Glutamatergic neuron (in vitro differentiated cells): ENCODE measurements at places on chromosomes 6 and 20.

GRCh38 chr6:25424303-25424702 lies 145.1 kb downstream of the CARMIL1 start:
- DNase-seq, result no peak

GRCh38 chr6:148935705-148936435 lies 189.0 kb downstream of the UST start:
- DNase-seq, result no peak

GRCh38 chr20:34164381-34164984 lies 52.4 kb upstream of the EIF2S2 start:
- DNase-seq, result no peak

DNA sequence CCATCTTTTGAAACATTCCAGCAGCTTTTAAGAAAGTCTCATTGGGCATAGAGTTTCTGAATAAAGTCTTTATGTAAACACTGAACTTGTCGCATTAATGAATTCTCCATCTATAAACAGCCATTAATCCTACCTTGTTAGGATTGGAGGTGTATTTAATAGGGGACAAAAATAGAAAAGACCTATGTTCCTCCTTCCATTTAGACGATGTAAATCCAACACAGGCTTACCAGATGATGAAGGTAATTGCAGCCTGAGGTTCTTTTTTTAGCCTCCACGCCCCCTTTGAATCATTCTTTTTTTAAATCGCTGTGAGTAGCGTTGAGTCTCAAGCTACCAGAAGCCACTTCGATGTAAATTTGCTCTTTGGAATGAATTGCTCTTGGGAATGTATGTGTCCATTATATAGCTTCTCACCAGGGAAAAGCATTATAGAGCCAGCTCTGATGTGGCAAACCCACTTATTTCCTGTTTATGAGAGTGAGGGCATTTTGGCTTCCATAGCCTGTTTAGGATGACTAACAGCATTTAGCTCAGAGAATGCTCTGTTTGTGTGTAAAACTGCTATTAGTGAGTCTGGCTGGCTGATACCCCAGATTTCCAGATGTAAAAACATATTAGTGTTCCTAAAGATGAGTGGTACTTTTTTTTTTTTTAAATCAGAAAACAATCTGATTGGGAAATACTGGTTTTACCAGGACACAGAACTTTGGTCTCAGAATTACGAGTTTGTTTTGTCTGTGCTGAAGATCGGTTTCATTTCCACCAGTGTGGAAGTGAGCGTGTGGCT lies 74.9 kb upstream of the CLDN20 start:
- no peak for DNase-seq

DNA sequence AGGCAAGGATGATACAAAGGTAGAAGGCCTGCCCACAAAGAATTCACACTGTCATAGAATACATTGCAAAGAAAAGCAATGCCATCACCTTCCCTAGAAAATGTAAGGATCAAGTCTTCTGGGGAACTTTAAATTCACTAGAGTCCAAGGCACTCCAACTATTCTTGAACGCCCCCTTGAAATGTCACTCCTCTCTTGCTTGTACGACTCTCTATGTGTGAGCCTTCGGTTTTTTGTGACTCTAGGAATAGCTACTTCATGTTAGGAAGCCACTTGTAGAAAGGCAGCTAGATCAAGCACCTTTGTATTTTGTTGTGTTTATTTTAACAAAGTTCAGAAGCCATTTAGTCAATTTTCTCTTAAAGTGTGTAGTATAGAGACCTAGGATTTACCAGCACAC lies 159.2 kb upstream of the ARID1B start:
- DNase-seq, result no peak

DNA sequence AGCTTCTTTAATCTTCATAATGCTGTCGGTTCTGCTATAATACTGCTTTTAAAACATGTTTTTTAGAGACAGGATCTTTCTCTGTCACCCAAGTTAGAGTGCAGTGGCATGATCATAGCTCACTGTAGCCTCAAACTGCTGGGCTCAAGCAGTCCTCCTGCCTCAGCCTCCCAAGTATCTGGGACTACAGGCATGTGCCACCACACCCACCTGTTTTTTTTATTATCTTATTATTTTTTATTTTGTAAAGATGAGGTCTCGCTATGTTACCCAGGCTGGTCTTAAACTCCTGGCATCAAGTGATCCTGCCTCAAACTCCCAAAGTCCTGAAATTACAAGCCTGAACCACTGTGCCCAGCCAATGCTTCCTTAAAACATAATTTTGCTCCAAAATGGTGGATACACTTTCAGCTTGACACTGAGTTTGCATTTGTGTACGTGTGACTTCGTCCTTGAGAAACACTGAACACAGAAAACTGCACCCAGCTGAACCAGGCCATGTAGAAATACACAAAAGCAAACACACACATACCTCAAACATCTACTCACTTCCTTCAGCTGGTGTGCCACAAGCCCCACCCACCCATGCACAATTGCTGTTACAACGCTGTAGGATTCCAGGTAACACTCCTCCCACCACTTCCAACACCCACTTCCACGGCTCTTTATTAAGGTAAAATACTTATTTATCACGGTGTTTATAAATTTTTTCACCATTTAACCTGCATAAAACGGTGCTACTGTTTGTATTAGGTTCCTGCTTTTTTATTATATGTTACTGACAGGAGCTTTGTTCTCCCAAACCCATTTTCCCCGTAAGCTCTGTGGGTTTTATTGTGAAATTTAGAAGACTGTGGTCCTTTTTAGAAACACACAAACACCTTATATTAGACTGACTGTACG lies 109.1 kb downstream of the TSHZ2 start:
- DNase-seq, result no peak

- DNase-seq, result no peak
These were observed 362.4 kb downstream of the UTRN start for GRCh38 chr6:144647406-144647964.

GRCh38 chr20:23152308-23152892 lies 66.3 kb upstream of the CD93 start:
- DNase-seq, result no peak

- DNase-seq, result no peak
These were observed 54.1 kb downstream of the PPP1R3G start for GRCh38 chr6:5138995-5139827.

DNA sequence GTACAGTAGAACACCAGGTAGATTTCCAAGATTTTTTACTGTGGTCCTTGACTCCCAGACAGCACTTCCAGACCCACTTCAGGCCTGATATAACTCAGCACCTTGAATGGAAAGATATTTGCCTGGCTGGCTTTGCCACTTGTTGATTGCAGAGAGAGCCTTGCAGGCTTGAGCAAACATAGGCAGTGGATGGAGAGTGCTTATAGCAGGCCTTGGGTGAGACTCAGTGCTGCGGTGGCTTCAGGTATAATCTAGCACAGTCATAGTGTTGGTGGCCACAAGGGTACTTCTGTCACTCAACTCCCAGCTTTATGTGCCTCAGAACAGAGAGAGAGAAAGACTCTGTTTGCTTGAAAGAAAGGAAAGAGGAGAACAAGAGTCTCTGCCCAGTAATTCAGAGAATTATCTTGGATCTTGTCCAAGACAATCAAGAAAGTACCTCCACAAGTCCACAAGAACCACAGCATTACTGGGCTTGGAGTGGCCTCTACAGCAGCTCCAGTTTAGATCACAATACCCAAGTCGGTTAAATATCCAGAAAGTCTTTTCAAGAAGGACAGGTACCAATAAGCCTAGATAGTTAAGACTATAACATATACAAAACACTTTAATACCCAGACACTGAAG lies 70.5 kb upstream of the FKBP1C start:
- DNase-seq, result no peak

GRCh38 chr6:17928514-17929430 lies 58.7 kb downstream of the KIF13A start:
- no peak for DNase-seq

DNA sequence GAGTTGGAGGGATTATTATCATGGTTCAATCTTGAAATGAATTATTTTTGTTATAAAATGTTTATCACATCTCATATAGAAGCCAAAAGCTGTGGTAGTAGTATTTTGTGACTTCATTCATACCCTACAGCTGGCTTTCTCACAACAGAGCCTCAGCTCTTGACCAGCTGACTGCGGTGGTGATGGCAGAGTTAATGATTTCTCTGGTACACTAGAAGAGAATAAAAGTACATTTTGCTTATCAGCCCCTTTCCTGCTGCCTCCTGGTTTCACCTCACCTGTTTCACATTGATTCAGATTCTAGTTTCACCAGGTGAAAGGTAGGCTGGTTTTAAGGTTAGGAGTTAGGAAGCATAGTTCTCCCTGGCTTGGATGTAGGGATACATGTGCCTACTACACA lies 55.7 kb downstream of the AFG1L start:
- no peak for DNase-seq

DNA sequence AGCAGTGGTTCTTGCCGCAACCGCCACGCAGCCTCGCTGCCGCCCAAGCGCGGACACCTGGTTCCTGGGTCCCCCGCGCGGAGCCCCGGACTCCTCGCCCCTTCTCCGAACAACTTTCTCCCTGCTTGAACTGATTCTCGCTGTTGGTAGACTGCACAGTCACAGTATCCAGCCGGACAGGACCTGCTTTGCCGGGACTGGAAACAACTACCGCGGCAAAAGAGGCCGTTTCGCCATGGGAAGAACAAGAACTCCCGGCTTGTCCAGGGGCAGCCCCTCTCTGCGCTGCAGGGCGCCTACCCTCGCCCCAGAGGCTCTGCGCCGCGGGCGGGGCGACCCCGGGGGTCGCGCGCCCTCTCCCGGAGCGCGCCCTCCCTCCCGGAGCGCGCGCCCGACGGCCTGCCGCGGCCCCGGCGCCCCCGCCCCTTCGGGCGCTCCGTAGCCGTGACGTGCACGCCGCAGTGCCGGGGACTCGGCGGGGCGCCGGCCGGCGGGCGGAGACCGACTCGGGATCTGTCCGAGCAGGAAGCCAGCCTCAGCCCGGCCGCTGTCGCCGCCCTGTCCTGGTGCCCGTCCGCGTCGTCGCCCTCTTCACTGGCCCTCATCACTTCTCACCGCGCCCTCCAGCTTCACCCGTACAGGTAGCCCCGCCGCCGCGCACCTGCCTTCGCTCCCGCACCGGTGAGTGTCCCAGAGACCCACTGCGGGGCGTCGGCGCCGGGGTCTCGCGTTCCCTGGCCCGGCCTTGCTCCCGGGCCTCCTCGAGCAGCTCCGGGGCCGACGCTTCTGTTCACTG lies at the start of gene MYO6:
Gene MYO6 (plus strand): TSS at position 497 of the 796 bp plus-strand sequence. CDS start 68,309 bp downstream, outside the sequence.
- peak; percentile 83 for DNase-seq
